ENCODE measurements at places on chromosomes 5 and 9.

DNA sequence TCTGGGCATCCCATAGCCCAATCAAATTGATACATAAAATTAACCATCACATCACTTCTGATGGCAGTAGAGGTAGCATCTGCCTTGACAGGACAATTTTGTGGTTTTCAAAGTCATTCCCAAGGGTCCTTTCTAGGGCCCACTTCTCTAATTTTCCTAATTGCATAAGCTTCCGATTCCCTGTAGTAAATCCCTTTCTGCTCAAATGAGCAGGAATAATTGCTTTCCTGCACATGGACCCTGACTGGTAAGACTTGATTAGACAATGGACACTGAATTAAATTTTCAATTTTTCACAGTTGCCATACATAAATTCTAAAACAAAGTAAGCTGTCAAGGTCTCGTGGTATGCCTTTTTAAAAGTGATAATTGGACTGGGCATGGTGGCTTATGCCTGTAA is 22.0 kb upstream of the IL17B start:
- no peak for DNase-seq

DNA sequence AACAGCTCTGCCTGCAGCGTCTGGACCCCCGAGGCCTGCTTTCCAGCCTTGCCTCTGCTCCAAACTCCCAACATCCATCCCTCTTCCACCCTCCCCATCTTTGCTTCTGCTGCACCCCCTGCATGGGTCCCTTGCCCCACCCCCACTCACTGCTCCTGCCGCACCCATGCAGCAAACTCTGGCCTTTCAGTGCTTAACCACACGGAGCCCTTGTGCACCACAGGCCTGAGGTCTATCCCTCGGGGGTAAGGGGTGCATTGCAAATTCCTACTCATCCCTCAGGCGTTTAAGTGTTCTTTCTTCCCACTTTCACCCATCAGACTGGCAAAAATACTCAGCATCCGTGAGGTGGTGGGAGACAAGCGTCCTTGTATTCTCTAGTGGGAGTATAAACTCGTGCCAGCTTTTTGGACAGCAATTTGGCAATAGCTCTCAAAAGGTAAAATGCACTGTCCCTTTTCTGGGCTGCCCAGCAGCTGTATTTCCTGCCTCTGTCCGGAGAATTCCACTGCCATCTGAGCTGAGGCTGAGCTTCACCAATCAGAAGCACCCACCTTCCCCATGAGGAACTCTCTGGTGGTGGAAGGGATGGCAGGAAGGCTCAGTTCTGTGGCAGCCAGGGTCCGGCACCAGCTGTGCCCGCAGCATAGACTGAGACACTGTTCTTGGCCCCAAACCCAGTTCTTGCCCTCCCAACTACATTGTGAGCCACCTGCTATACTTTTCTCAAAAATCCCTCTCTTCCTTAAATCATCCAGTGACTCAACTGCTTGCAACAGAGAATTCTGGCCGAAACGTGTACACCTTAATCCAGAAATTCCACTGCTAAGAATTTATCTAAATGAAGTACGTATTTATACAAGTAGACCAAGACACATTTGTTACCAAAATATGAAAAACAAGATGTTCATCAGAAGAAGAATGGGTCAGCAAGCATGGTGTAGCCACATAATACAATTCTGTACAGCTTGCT is 15.0 kb downstream of the PSMB7 start:
- DNase-seq: no peak

- DNase-seq: peak; percentile 22
Measured at GRCh38 chr9:128323212-128323730, 632 bp downstream of the COQ4 start.

DNA sequence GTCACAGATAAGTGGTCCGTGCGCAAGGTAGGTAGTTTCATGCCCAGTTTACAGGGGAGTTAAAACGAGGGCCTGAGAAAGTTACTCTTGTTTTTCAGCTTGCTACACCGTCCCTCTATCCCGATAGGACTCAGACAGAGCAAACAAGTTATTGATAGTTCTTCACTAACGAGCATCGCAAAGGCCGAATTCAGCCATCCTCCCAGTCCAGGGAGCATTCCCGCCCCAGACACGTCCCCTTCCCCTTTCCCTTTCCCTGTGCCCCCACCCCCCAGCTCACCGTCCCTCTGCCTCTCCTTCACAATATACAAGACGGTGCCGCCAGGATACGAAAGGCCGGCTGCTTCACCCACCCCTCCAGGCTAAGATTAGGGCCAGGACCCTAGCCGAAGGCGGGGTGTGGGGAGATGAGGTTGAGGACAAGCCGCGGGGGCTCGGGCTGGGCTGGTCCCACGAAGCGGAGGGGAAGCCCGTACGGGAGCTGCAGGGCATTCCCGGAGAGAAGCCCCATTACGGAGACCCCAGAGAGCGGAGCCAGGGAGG is 599 bp downstream of the KIAA1191 start:
- DNase-seq: no peak

DNA sequence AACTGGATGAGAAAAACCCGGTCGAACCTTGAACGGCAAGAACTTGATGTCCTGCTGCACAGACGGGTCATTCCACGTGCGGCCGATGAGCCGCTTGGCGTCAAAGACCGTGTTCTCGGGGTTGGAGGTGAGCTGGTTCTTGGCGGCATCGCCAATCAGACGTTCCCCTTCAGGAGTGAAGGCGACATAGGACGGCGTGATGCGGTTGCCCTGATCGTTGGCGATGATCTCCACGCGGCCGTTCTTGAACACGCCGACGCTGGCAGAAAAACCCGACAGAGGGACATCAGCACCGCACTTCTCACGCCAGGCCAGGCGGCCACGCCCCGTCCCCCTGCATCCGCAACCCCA is 519 bp downstream of the HSPA5 start:
- DNase-seq: peak; percentile 18

DNA sequence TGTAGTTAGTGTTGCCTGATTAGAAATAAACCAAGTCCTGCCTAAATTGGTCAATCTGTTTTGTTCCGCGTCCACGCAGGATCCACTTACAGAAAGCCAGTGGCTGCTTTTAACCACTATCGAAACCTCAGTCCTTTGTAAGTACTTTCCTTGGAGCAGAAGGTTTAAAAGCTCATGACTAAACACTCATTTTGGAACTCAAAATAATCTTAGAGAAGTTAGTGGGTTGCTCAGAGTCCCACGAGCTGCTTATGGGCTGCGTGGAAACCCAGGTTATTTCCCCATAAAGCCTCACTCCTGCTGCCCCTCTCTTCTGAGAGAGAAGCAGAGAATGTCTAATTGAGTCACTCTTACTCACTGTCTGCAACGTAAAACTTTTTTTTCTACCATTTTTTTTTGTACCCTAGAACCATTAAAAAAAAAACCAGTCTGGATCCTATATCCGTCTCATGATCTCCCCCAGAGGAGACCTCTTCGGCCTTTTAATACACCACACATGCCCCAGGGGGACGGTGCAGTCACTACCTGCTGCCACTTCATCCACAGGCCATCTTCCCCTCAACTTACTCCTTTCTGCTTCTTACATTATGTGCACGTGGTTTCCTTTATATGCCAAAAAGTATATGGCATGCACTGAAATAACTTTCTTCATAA is 7.6 kb downstream of the BASP1 start:
- DNase-seq: no peak

GRCh38 chr5:84287951-84288350 is 96.7 kb downstream of the EDIL3 start:
- peak; percentile 57 for DNase-seq

- no peak for DNase-seq
Measured at GRCh38 chr5:119751734-119752094, 122.4 kb downstream of the FAM170A start.

GRCh38 chr9:34956648-34957047 is 1.4 kb upstream of the PHF24 start:
- no peak for DNase-seq

DNA sequence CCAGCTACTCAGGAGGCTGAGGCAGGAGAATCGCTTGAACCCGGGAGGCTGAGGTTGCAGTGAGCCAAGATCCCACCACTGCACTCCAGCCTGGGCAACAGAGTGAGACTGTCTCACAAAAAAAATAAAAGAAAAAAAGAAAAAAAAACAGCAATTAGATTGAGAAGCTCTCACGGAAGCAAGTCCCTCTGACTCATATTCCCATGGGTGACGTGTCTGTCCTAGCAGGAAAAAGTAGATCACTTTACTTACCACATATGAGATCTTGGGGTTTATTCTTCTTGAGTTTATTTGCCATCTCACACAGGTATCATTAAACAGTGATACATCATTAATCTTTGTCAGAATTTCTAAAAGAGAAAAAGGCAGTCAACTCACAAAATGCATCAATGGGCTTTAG is 62.6 kb downstream of the SUSD1 start:
- no peak for DNase-seq

DNA sequence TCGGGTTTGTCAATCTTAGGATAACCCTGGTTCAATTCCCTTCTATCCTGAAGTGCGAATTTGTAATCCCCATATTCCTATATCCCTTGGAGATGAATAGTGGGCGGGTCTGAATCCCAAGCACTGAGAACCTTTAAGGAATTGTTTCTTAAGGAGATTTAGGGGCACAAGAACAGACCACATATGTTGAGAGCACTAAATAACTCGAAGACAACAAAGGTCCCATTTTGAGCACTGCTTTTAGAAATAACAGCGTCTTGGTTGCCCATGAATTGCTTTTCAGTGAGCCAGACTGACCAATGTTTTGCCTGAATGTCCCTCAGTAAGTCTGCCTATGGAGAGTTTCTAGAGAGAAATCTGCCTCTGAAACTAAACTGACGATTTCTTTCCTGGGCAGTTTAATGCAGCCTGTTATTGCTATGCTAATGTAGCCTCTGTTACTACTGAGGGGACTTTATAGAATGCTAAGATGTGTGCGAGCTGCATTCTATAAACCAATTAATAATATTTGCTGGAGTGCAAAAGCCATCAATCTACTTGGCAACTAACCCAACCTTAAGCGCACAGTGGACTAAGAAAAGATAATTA is 445.0 kb upstream of the DMAC1 start:
- DNase-seq: no peak

- DNase-seq: peak; percentile 12
Measured at GRCh38 chr5:13695076-13695712, 249.3 kb downstream of the DNAH5 start.

DNA sequence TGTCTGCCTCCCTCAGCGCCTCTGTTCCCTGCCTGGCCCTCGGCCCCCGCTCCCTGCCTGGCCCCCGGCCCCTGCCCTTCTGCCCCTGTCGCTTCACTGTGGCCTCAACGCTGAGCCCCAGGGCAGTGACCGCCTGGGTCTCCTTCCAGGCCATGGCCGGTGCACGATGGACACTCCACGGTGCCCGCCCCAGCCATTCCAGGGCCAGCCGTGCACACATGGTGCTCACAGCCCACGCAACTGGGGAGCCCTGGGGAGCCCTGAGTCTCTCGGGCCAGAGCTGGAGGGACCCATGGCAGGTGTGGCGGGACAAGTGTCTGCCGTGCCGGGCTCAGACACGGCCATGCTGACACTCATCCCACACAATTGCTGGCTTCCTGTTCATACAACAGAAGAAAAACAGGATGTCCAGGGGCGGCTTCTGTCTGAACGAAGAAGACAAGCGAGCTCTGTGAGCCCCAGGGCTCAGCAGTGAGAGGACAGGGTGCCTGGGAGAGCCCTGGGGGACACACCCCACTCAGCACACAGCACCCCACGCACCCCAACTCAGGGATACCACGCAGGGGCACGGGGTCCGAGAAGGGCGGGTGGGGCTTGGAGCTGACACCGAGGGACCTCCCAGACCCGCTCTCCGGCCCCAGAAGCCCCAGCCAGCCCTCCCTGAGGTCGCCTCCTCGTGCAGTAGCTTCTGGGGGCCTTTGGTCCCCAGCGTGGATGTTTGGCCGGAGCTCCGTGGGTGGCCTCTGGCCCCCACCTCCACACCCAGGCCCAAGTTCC is 35.7 kb downstream of the EXD3 start:
- DNase-seq: no peak

DNA sequence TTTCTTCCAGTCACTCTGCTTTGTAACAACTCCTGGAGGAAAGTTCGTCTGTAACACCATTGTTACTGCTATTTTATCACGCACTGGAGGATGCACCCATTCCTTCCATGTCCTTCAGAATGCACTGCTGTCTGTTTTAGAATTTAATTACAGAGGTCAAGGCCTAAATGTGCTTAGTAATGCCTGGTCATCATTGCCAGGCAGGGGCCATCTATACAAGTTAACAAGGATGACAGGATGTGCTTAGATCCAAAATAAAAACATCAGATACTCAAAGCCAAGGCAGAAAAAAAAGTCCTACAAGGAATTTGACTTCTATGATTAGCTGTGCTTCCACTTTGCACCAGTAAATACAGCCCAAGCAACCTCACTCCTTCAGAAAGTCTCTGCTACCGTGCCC is 371.4 kb downstream of the SEMA5A start:
- no peak for DNase-seq

- no peak for DNase-seq
Measured at GRCh38 chr9:131394464-131395156, 724 bp downstream of the PRRC2B start.

GRCh38 chr5:119390404-119390803 is 34.6 kb downstream of the TNFAIP8 start:
- no peak for DNase-seq

- DNase-seq: no peak
Measured at GRCh38 chr5:87827539-87827938, 414.8 kb upstream of the CCNH start.

- DNase-seq: no peak
Measured at GRCh38 chr5:143564417-143564816, 160.9 kb upstream of the NR3C1 start.

GRCh38 chr5:12272389-12272788 is 368.1 kb upstream of the CTNND2 start:
- DNase-seq: no peak

DNA sequence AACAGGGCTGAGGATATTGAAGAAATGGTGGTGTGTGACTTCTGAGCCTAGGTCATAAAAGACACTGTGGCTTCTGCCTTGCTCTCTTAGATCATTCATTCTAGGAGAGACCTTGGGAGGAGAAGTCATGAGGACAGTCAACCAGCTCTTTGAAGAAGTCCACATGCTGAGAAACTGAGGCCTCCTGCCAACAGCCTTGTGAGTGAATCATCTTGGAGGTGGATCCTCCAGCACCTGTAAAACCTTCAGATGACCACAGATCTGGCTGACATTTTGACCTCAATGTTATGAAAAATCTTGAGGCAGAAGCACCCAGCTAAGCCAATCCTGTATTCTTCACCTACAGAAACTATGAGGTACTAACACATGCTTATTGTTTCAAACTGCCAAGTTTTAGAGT is 165.9 kb downstream of the CARTPT start:
- DNase-seq: no peak

GRCh38 chr5:23483090-23483489 is 24.3 kb upstream of the PRDM9 start:
- DNase-seq: no peak

DNA sequence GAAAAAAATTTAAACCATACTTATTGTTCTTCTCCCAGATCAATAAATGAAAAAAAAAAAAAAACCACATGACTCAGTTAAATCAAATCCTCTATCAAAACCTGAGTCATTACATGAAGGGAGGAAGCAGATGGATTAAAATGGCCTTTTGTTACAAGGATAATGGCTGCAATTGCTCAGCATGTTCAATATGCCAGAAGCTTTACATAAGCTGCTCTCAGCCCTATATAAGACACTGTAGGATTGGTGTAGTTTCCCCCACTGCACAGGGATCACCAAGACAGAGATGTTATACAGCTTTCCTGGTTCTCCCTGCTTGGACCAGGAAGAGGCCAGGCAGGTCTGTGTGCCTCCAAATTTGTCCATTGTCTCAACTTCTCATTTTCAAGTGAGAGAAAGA is 101.6 kb upstream of the MAP1B start:
- DNase-seq: no peak

Measured in SW480 (cell line).